NCI-H774 (cell line): ENCODE measurements at places on chromosomes 16 and 17.

GRCh38 chr17:42809250-42809649, 10.6 kb downstream of the CNTD1 start:
- no peak for DNase-seq

- no peak for DNase-seq
These were observed 78.5 kb downstream of the MRC2 start for GRCh38 chr17:62705778-62706597.

DNA sequence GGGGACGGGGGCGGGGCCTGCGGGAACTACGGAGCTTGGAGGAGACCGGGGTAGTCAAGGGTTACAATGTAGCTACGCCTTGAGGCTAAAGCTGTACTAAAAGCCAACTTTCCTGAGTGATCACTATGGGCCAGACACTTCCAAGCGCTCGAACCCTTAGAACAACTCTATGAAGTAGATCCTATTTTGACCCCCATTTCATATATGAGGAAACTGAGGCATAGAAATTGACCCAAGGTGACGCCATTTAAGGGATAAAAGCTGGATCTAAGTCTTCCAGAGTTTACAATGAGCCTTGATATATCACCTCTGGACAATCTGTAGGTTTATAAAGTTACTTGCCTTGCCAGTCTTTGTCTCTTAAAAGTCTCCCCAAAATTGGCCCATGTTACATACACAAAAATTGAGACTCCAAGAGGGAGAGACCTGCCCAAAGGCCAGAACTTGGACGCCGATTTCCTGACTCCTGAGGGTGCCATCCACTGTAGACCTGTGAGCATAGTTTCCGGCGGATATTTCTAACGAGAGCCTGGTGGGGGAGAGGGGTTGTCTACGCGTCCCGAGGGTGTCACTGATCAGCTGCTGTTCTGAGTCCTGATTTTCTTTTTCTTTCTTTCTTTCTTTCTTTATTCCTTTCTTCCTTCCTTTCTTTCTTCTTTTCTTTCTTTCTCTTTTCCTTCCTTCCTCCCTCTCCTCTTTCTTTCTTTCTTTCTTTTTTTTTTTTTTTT, 555 bp upstream of the NCBP3 start:
- DNase-seq, result no peak

GRCh38 chr16:11310997-11311561, 29.9 kb upstream of the PRM1 start:
- DNase-seq, result no peak

GRCh38 chr17:59405944-59406705, 74.7 kb downstream of the YPEL2 start:
- no peak for DNase-seq

DNA sequence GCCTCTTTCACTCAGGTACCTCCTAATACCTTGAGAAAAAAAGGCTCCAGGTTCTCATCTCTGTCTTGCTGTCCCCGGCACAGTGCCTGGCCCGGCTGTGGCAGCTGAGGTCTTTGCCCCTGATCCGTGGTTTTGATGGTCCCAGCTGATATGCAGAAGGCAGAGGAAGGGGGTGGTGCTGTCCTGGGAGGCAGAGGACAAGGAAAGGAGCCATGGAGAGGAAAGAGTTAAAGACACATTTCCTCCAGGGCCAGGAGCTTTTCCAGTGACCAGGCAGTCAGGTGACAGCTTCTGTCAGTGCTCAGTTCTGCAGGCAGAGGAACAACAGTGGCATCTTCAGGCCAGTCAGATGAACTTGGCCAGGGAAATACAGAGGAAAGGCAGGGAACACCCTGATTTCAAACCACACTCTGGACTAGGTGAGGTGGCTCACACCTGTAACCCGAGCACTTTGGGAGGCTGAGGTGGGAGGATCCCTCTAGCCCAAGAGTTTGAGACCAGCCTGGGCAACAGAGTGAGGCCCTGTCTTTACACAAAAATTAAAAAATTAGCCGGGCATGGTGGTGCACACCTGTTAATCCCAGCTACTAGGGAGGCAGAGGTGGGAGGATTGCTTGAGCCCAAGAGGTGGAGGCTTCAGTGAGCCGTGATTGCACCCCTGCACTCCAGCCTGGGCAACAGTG, 3.3 kb upstream of the COG1 start:
- no peak for DNase-seq

DNA sequence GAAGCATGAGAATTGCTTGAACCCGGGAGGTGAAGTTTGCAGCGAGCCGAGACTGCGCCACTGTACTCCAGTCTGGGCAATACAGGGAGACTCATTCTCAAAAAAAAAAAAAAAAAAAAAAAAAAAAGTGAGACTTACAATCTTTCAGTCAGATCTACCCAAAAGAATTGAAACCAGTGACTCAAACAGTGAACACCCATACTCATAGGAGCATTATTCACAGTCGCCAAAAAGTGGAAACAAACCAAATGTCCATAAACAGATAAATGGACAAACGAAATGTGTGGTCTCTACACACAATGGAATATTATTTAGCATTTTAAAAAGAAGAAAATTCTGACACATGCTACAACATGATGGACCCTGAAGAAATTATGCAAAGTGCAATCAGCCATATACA, 9.1 kb upstream of the SCNN1B start:
- DNase-seq, result no peak

DNA sequence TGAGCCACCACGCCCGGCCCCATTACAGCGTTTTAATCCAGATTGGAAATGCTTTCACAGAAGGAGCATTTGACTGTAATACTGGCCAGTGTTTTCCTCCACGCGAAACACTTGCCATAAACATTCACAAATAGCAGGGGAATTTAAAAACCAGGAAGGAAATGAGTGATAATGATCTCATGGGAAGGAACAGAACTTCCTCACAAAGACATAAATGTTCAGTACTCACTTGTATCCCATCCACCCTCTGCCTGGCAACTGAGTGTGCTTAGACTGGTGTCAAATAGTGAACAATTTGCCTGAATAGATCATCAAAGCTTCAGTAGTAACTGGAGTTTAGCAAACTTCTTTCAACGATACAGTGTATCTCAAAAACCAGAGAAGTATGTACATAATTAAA, 54.1 kb downstream of the PSMD12 start:
- no peak for DNase-seq

- no peak for DNase-seq
These were observed 58.7 kb downstream of the PLXDC1 start for GRCh38 chr17:39092692-39093230.

GRCh38 chr17:75271955-75272847, 1.2 kb upstream of the MIF4GD start:
- no peak for DNase-seq

DNA sequence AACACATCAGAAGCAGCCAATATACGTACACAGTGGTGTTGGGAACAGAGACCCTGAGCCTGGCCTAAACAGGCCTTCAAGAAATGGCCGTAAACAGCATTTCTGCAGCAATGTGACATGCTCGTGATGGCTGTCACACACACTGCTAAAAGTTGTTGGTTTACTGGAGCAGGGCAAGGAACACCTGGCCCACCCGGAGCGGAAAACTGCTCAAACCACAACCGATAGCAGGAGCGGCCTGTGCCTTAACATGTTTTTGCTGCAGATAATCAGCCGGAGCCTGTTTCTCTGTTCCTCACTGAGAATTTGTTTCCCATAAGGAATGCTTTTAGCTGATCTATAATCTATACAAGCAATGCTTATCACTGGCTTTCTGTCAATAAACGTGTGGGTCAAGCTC, 6.0 kb upstream of the DPEP1 start:
- no peak for DNase-seq

GRCh38 chr17:71505200-71505599, 615.6 kb upstream of the SOX9 start:
- no peak for DNase-seq

DNA sequence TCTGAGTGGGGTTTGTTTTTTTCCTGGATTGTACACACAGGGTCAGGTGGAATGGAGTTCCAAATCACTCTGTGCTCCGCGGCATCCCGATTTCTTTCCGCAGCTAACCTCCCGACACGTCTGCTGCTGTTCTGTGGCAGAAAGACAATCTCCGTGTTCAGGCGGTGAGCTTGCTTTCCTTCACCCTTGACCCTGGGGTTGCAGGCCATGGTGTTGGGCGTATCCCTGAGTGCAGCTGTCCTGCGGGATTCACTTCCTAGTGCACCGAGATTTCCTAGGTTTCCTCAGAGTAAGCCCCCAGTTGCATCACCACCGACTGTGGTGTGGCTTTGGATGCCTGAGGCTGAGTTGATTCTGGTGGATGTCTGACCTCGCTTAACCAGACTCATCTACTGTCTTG, 7.8 kb upstream of the ARL6IP1 start:
- no peak for DNase-seq

- no peak for DNase-seq
These were observed 33.4 kb upstream of the MMD start for GRCh38 chr17:55454906-55455474.

DNA sequence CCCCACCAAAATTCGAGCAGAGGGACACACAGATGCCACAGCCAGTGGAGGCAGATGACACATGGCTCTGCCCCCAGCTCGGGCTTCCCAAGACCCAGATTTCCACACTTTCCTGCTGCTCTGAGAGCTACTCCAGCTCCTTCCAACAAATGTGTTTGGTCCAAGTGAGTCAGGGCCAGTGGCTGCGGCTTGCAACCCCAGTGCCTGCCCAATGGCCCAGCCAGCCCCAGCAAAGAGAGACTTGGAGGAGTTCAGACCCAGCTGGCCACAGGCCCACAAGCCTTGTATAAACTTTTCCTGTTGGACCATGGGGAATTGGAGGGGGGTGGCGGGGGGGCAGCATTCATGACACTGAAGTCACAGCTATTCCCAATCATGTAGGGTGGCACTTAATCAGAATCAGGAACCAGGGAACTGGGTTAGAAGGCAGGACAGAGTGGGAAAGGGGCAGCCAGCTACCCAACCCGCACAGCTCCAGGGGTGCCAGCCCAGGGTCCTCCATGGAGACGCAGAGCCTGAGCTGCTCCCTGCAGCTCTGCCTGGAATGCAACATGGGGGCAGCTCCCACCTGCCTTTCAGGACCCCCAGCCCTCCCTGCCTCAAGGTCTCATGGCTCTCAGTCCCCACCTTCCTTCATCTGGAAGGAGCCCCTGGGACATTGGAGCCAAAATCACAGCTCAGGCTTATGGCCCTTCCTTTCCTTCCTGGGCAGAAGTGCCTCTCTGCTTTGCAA, 17.5 kb upstream of the C16orf78 start:
- no peak for DNase-seq

- no peak for DNase-seq
These were observed 1.5 kb downstream of the CLDN7 start for GRCh38 chr17:7260651-7261378.

DNA sequence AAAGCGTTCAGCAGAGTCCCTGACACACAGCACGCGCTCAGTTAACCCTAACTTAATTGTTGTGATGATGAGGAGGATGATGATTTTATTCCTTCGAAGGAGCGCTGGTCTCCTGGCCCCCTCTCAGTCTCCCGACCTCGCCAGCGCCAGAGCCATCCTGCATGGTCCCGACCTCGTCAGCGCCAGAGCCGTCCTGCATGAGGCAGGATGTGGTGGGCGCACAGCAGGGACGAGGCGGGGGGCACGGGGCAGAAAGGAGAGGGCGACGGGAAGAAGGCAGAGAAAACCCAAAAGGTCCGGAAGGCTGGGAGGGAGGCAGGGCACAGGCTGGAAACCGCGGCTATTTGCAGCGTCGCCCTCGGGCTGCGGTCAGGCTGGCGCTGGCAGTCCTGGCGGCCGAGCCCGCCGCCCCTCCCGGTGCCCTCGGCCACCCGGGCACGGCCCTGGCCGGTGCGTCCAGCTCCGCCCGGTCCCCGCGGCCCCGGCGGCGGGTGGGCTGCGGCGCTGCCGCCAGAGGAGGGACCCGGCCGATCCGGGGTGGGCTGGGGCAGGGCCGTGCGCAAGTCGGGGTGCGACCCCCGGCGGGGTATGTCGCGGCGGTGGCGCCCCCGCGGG, 3.0 kb upstream of the TAC4 start:
- no peak for DNase-seq

DNA sequence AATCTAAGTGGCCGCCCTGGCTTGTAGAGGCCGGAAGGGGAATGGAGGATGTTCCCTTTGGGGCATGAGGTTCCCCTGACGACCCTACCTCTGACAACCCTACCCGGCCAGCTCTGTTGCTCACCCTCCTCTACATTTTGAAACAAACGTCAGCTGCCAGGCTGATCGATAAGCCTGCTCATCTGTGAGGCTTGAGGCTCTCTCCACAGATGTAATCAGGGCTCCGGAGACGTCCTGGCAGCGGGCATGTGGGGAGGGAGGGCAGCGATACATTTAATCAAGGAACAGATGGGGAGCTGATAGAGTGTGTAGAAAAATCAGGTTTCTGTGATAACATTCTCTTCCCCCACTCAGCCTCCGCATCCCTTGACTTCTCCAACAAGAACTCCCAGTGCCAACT, 212.3 kb upstream of the SDK2 start:
- DNase-seq, result no peak

GRCh38 chr16:58536278-58536677, 21.0 kb downstream of the SETD6 start:
- DNase-seq, result no peak

GRCh38 chr17:75440738-75441448, 15.5 kb upstream of the TMEM94 start:
- no peak for DNase-seq

- DNase-seq, result peak; percentile 64
These were observed 10.2 kb upstream of the HOXB9 start for GRCh38 chr17:48636177-48637018.

GRCh38 chr17:35981908-35982330, 622 bp upstream of the CCL16 start:
- DNase-seq, result no peak

DNA sequence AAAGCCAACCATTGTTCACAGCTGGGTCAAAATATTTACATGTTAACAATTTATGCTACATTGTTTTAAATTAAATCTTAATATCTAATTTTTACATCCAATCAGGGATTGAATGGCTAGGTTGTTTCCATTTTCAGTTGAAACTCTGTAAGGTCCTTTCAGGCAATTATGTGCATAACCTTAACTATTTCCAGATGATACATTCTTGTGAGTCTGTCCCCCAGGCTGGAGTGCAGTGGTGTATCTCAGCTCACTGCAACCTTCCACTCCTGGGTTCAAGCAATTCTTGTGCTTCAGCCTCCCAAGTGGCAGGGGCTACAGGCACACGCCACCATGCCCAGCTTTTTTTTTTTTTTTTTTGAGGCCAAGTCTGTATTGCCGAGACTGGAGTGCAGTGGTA, 10.4 kb downstream of the CDC42EP4 start:
- DNase-seq, result no peak

- DNase-seq, result no peak
These were observed 7.4 kb upstream of the DHRS7B start for GRCh38 chr17:21119247-21119918.
